ENCODE measurements at places on chromosomes 4 and X.

GRCh38 chrX:134664202-134664601 lies 5.9 kb upstream of the PLAC1 start:
- DNase-seq: no peak

DNA sequence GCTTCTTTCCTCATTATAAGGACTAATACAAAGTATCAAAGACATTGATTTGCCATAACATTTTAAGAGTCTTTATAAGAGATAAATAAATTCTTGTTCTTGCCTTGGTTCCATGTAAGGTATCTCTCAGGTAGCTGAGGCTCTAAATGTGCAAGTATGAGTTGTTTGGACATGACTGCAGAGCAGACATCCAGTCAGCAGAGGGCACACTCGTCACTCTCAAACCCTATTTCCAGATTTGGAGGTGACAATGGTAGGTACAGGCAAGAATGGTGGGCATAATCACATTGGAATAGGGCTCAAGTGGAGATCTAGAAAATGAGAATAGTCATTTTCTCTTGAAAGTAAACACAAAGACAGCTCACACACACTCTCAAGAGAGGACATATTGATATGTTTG lies 133.3 kb upstream of the ZIC3 start:
- DNase-seq: no peak

DNA sequence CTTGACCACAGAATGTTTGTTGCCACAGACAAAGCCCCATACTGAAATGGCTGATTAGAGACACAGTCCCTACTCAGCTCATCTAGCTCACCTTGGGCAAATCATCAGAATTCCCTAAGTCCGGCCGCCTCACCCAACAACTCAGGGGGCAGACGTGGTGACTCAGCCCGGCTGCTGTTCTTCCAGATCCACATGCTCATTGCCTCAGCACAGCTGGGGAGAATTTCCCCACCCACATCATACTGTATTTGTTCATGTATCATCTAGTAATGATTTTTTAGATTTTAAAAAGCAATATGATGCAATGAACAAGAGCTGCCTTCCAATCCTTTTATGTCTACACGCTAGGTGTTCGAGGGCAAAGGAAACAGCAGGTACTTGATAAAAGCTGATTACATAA lies 333.8 kb upstream of the TENM3 start:
- DNase-seq: no peak

- DNase-seq: no peak
These were observed 22.6 kb downstream of the HOPX start for GRCh38 chr4:56658528-56658927.

DNA sequence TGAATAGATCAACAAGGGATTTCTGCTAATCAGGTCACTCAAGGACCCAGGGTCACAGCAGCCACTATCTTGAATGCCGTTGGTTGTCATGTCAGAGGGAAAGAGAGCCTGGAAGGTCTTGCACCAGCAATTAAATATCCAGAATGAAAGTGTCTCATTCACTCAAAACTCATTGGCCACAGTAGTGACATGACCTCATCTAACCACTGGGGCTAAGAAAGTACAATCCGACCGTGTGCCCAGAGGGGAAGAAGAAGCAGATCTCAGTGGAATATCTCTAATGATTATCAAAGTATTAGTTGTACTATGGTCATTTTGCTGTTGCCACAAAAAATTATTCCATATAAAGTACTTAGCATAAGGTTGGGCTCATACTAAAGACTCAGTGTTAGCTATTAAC lies 210.0 kb downstream of the QDPR start:
- DNase-seq: no peak

DNA sequence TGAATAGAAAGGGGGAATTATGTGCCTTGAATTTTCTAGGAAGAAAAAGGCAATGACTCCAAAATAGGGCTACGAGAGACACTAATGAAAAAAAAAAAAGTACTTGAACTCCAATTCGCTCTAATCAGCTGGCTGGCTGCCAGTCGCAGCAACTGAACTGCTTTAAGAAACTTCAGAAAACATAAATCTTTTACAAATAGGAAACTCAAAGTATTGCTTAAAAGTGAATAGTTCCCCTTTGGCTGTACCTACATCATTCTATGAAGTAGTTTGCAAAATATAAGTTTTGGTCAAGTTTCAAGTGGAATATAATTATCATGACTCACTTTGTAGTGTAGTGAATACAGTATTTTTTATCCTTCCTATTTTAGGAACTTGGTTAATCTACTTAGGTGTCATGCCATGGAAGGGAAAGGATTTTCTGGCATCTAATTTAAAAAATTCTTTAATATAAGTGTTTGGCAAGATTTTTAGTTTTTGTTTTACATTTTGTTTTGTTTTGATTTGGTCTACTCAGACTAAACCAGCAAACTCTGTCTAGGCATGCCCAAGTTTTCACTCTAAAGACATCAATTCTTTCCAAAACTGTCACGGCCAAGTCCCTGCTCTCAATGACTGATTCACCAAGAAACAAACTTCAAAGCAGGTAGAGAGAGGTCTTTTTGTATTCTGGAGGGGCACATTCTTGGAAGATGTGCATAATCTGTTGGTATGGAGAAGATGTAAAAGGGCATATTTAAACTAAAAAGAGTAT lies 382.4 kb upstream of the GALNT7 start:
- no peak for DNase-seq

- DNase-seq: no peak
These were observed 8.7 kb upstream of the TADA2B start for GRCh38 chr4:7034262-7035081.

DNA sequence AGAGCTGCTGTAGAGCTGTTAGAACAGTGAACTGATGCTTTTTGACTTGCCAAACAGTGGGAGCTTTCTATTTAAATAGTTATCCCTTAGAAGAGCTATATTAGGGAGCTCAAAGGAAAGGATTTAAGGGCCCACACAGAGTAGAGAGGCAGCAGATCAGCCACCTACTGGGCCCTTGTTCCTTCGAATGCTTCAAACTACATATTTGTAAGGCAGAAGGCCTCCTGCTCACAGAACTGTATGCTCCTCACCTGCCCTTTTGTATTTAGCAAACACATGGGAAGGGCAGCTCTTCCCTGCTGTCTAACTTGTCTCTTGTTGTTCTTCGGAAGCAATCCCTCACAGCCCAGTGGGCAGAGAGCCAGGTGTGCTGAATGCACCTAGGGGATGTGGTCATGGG lies 38.0 kb downstream of the IL1RAPL1 start:
- no peak for DNase-seq

All from T-helper 9 cell (primary cell).